Esophagus squamous epithelium (tissue), 5 donors: ENCODE measurements at places on chromosomes 6 and 20.

DNA sequence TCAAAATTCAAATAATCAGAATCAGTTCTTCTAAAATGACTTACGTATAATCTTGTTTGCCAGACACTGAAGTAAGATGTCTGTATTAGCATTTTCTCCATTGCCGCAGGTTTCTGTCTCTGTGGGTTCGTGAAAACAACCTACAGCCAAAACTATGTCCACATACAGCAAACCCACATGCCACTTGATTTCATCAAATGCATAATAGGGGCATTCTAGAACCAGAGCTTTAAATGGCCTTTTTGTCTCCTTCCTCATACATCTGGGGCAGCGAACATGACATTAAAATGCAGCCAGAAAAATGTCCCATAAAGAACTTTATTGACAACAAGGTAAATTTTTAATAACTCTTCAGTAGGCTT, 90.2 kb upstream of the QKI start:
- no peak overlapping the region for H3K27ac ChIP-seq
- no peak for DNase-seq
- H3K4me3 ChIP-seq, result no peak overlapping the region
- H3K27me3 ChIP-seq, result no peaks in the 10 kb centered on the region

GRCh38 chr20:49983123-49983847, 505 bp downstream of the SNAI1 start:
- peak overlapping the region; percentile 66 for H3K4me3 ChIP-seq
- peaks cover 77% of the 10 kb centered on the region for H3K4me1 ChIP-seq
- peak overlapping the region; percentile 80 for H3K27ac ChIP-seq
- peaks cover 34% of the 10 kb centered on the region for H3K27me3 ChIP-seq

- DNase-seq, result no peak
- no peak overlapping the region for H3K4me3 ChIP-seq
- no peaks in the 10 kb centered on the region for H3K4me1 ChIP-seq
- H3K36me3 ChIP-seq, result no peaks in the 10 kb centered on the region
- no peak overlapping the region for H3K27ac ChIP-seq
These were observed 83.6 kb downstream of the TMEM170B start for GRCh38 chr6:11621119-11621518.

- no peak for DNase-seq
- no peaks in the 10 kb centered on the region for H3K36me3 ChIP-seq
- H3K27ac ChIP-seq, result no peak overlapping the region
These were observed 63.9 kb upstream of the GLP1R start for GRCh38 chr6:38984723-38985122.

DNA sequence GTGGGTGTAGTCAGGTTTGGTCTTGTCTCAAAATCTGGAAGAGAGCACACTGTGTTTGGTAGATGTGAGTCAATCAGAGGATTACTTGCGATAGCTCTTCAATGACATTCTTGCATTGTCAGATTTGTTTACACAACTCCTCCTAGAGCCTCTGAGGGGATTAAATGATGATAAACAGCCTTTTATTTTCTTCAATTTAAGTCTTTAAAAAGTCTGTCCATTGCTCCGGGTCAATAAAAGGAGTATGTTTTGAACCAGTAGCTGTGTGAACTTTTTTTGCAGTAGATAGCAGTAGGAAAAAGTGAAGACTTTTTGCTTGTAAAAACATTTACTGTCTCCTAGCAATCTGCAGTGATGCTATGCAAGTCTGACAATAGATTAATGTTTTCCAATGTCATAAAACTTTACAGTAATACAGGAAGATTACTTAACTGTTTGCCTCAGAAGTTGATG, 49.9 kb downstream of the GJA1 start:
- H3K4me3 ChIP-seq, result no peak overlapping the region
- H3K36me3 ChIP-seq, result no peaks in the 10 kb centered on the region
- H3K27me3 ChIP-seq, result no peaks in the 10 kb centered on the region
- no peak for DNase-seq
- no peak overlapping the region for H3K27ac ChIP-seq

DNA sequence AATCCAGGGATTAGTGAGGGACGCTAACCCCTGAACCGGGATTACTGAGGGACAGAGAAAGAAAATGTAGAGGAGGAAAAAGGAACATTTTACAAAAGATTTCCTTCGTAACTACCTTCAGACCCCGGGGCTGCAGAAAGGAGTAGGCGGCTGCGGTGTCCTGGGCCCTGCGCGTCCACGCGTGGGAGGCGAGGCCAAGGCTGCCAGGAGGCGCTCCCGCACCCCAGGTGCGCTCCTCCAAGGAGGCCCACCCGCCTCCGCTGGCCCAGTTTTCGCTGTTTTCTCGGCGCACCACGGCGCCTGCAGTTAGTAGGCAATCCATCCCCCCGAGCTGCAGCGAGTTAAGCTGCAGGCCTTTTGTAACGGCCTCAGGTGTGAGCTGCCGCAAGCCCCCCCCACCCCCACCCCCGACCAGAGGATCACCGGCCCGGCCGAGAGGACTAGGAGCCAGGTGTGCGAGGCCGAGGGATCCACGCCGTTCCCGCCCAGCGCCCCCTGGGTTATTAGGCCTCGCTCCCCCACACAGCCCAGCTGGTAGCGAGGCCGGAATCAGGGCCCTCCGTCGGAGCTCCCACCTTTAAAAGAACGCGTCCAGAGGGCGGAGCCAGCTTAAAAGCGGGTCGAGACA, 380.3 kb upstream of the ARID1B start:
- no peak for DNase-seq
- no peak overlapping the region for H3K27ac ChIP-seq
- H3K36me3 ChIP-seq, result no peaks in the 10 kb centered on the region
- peak overlapping the region; percentile 1 for H3K4me3 ChIP-seq
- peaks cover 41% of the 10 kb centered on the region for H3K4me1 ChIP-seq
- H3K27me3 ChIP-seq, result no peaks in the 10 kb centered on the region

GRCh38 chr6:18179770-18180356, 24.6 kb downstream of the KDM1B start:
- no peak for DNase-seq
- H3K4me3 ChIP-seq, result no peak overlapping the region
- H3K36me3 ChIP-seq, result peaks cover 39% of the 10 kb centered on the region
- no peaks in the 10 kb centered on the region for H3K27me3 ChIP-seq

DNA sequence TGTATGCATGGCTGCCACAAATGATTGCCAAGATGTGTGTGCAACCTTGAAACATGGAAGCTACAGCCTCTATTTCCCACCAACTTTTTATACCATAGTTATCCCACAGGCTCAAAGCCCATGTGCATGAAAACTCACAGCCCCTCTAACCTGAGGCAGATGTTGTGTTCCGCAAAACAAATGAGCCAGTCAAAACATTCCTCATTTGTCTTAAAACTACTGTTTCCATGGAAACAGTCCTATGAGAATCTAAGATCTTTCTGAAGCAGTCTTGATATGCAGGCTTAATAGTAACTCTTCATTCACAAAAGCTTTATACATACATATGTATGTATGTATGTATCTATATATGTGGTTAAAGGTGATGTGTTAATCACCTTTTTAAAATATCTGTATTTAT, 31.2 kb upstream of the MANEA start:
- no peak overlapping the region for H3K4me3 ChIP-seq
- H3K27me3 ChIP-seq, result no peaks in the 10 kb centered on the region
- no peaks in the 10 kb centered on the region for H3K36me3 ChIP-seq
- H3K27ac ChIP-seq, result no peak overlapping the region
- H3K4me1 ChIP-seq, result no peaks in the 10 kb centered on the region
- DNase-seq, result no peak

- no peak overlapping the region for H3K4me3 ChIP-seq
- no peak for DNase-seq
- no peak overlapping the region for H3K27ac ChIP-seq
- H3K36me3 ChIP-seq, result no peaks in the 10 kb centered on the region
These were observed 455.0 kb downstream of the GJA1 start for GRCh38 chr6:121890307-121890910.

DNA sequence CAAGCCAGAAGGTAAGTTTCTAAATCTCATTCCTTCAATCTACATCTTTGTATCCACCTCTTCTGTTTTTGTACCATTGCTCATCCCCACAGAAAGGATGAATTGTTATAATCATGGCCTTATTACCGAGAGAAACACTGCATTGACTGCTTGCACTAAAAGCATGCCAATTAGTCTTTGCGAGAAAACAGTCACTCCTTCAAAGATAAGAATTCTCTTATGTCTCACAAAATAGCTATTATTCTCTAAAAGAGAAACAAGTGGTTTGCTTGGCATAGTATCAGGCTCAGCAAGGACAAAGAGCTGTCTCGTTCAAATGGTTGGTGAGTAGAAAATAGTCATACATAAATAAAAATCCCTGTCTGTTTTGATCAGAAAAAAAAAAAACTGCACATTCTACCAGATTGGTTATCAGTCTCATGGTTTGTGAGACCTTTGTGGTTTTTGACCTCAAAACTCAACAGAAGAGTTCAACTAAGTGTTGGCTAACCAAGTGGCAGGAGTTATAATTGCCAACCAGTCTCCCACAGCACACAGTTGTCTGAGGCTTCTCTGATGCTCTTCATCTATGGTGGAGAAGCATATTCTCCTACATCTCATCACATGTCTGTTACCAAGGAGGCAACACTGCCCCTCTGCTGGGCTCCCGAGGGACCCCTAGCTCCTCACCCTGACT, 35.1 kb upstream of the ARMH2 start:
- H3K4me3 ChIP-seq, result no peak overlapping the region
- DNase-seq, result no peak
- H3K27me3 ChIP-seq, result no peaks in the 10 kb centered on the region
- no peak overlapping the region for H3K27ac ChIP-seq
- H3K4me1 ChIP-seq, result peaks cover 10% of the 10 kb centered on the region

DNA sequence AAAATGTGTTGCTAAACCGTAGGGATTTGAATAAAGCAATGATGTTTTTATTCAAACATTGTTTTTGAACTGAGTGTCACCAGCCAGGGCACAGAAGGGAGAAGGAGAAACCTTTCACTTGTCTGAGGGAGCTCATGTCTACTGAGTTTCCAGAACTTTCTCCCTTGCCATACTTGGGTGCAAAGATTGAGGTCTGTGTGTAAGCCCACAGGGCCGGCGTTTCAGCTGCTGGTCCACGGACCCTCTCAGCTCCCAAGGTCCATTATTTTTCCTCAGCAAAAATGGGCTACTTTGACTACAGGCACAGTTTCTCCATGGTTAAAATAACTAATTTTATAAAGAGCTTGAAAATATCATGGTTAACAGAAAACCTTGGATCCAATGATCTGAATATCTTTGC, 32.6 kb downstream of the PSMG4 start:
- H3K27me3 ChIP-seq, result no peaks in the 10 kb centered on the region
- no peak overlapping the region for H3K27ac ChIP-seq
- no peak overlapping the region for H3K4me3 ChIP-seq

- no peak overlapping the region for H3K27ac ChIP-seq
- H3K4me3 ChIP-seq, result no peak overlapping the region
- H3K4me1 ChIP-seq, result peaks cover 7% of the 10 kb centered on the region
- no peak for DNase-seq
- H3K36me3 ChIP-seq, result no peaks in the 10 kb centered on the region
These were observed 148.3 kb downstream of the TFAP2B start for GRCh38 chr6:50966986-50967385.

- H3K4me3 ChIP-seq, result no peak overlapping the region
- no peaks in the 10 kb centered on the region for H3K36me3 ChIP-seq
- no peak overlapping the region for H3K27ac ChIP-seq
- H3K4me1 ChIP-seq, result no peaks in the 10 kb centered on the region
- no peak for DNase-seq
These were observed 397.5 kb upstream of the ARID1B start for GRCh38 chr6:156379392-156380289.

DNA sequence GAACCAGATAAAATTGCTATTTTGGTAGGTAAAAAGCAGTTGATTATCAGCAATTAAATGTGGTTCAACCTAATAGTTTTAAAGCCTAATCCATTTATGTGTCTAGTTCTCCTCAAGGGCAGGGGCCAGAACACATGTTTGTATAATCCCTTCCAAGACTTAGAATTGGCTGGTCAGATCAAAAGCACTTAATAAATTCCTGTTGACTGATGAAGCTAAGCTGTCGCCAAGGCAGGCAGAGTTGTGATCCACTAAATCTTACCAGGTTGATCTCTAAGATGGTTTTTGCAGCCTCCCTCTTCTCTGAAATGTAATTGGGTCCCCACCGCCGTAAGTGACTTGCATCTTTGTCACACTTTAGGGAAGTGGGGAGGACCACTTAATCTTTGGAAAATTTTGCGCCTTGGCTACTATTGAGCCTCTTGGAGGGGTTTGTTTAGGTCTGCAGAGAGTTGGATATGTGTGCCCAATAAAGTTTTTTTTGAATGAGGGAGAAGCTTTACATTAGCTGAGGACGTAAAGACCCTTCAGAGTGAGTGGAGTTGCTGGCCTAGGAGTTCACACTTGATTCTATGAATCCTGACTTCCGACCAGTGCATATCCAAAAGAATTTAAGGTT, 65.9 kb downstream of the PHF20 start:
- no peaks in the 10 kb centered on the region for H3K27me3 ChIP-seq
- H3K36me3 ChIP-seq, result peaks cover 8% of the 10 kb centered on the region
- H3K4me1 ChIP-seq, result peaks cover 14% of the 10 kb centered on the region
- DNase-seq, result no peak

DNA sequence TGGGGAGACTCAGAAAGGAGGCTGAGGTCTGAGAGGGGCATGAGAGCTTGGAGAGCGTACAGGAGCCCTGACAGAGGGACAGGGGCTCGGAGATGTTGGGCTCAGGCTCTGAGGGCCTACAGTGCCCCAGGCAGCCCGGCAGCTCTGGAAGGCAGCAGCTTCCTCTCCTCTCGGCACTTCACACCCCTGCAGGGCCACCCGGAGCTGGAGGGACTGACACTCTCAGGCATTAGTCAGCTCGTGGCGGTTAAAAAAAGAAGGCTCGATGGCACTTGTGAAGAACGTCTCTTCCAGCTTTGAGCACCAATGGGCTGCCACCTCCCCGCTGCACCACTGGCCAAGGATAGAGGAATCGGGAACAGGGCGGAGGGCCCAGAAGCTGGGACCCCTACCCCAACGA, 62.6 kb upstream of the SIRPA start:
- no peaks in the 10 kb centered on the region for H3K27me3 ChIP-seq
- no peak overlapping the region for H3K27ac ChIP-seq

DNA sequence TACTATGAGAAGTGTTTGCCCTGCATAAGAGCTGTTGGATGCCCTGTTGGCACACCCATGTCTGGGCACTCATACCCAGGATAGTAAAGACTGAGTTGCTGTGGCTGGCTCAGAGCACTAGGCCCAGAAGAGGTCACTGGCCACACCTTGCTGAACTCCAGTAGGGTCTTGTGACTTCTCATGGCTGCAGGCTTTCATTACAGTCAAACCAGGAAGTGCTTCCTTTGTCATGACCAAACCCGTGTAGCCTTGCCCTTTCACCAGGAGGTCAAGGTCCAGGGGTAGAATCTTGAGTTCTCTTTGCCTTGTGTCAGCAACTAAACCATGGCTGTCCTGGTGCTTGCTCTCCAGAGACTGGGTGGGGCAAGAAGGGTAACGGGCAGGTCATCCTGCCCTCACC, 49.5 kb downstream of the CD164 start:
- no peak overlapping the region for H3K27ac ChIP-seq
- no peaks in the 10 kb centered on the region for H3K36me3 ChIP-seq
- no peaks in the 10 kb centered on the region for H3K4me1 ChIP-seq
- H3K27me3 ChIP-seq, result no peaks in the 10 kb centered on the region

GRCh38 chr20:46546936-46547335, 3.5 kb downstream of the OCSTAMP start:
- no peak for DNase-seq
- no peaks in the 10 kb centered on the region for H3K36me3 ChIP-seq
- no peak overlapping the region for H3K4me3 ChIP-seq
- no peak overlapping the region for H3K27ac ChIP-seq
- no peaks in the 10 kb centered on the region for H3K27me3 ChIP-seq
- H3K4me1 ChIP-seq, result no peaks in the 10 kb centered on the region

GRCh38 chr20:4225745-4226144, 210.4 kb upstream of the RNF24 start:
- H3K4me3 ChIP-seq, result no peak overlapping the region
- H3K27ac ChIP-seq, result peak overlapping the region; percentile 39
- peaks cover 46% of the 10 kb centered on the region for H3K27me3 ChIP-seq

- H3K36me3 ChIP-seq, result no peaks in the 10 kb centered on the region
- no peak overlapping the region for H3K27ac ChIP-seq
- H3K27me3 ChIP-seq, result no peaks in the 10 kb centered on the region
- no peak for DNase-seq
These were observed 80.2 kb downstream of the MLIP start for GRCh38 chr6:54191461-54191860.
